SJSA1 (cell line): ENCODE measurements at places on chromosomes 2 and 18. TPM values are rescaled to one million over a fixed set of nuclear protein-coding genes. Genes with fewer than 3 reads are reported as not detected.

- H3K27ac ChIP-seq: no peak overlapping the region
- DNase-seq: no peak
- H3K36me3 ChIP-seq: no peaks in the 10 kb centered on the region
- no peak overlapping the region for H3K4me3 ChIP-seq
- H3K27me3 ChIP-seq: no peaks in the 10 kb centered on the region
- H3K4me1 ChIP-seq: peaks cover 31% of the 10 kb centered on the region
Observed at GRCh38 chr2:191215666-191216065, 29.5 kb upstream of the MYO1B start.

DNA sequence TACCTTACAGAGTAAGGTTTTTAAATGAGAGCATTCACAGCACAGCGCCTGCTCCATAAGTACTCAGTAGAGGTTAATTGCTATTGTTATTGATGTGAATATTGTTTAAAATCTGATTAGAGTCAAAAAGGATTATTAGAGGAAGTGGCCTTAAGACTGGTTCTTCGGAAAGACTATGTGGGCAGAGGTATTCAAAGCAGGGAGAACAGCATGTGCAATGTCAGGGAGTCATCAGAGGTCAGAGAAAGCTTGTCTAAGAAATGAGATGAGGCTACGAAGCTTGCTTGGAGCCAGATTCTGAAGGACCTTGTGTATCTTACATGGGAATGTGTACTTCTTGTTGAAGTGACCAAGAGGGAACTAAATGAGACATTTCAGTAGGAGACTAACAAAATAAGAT, 49.8 kb downstream of the PMS1 start:
- no peak overlapping the region for H3K4me3 ChIP-seq
- H3K27ac ChIP-seq: no peak overlapping the region
- no peak for DNase-seq
- H3K27me3 ChIP-seq: no peaks in the 10 kb centered on the region
- no peaks in the 10 kb centered on the region; the same call in 1 of the 2 replicates for H3K36me3 ChIP-seq
- H3K4me1 ChIP-seq: peaks cover 16% of the 10 kb centered on the region

FAM228A gene
- total RNA-seq: not detected in 2 replicates

- H3K27me3 ChIP-seq: no peaks in the 10 kb centered on the region
- no peak for DNase-seq
- H3K4me1 ChIP-seq: peaks cover 12% of the 10 kb centered on the region
- no peak overlapping the region for H3K4me3 ChIP-seq
- H3K36me3 ChIP-seq: 0 out of 2 replicates have a peak, but pooled peaks cover 6% of the 10 kb centered on the region
- H3K27ac ChIP-seq: no peak overlapping the region
Observed at GRCh38 chr2:157809212-157809611, 66.9 kb downstream of the ACVR1 start.

DNA sequence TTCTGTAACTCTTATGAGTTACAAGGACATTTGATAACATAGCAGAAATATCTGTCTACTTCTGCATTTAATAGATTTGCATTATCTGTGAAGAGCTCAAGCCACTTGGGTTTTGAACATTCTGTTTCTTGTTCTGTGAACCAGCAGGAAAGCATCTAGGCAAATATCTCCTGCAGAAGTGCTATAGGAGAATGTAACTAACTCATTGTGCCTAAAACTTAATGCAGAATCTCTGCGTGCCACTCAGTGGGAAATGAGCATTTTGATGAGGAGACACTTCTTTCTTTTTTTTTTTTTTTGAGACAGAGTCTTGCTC, 63.5 kb downstream of the MYOM1 start:
- no peak overlapping the region for H3K4me3 ChIP-seq
- no peak overlapping the region for H3K27ac ChIP-seq
- H3K4me1 ChIP-seq: no peaks in the 10 kb centered on the region
- H3K36me3 ChIP-seq: no peaks in the 10 kb centered on the region
- H3K27me3 ChIP-seq: no peaks in the 10 kb centered on the region

GRCh38 chr2:237361194-237362004, 52.6 kb downstream of the COL6A3 start:
- H3K27ac ChIP-seq: no peak overlapping the region
- no peaks in the 10 kb centered on the region for H3K27me3 ChIP-seq
- H3K4me3 ChIP-seq: no peak overlapping the region

GRCh38 chr2:81739966-81740365, 1435.4 kb upstream of the LRRTM1 start:
- no peak overlapping the region for H3K27ac ChIP-seq
- H3K36me3 ChIP-seq: no peaks in the 10 kb centered on the region
- no peak overlapping the region for H3K4me3 ChIP-seq
- H3K27me3 ChIP-seq: no peaks in the 10 kb centered on the region
- no peak for DNase-seq

- no peaks in the 10 kb centered on the region for H3K36me3 ChIP-seq
- no peak overlapping the region for H3K4me3 ChIP-seq
- no peak for DNase-seq
Observed at GRCh38 chr2:142980246-142981068, 103.0 kb downstream of the KYNU start.

CCT7 gene
- total RNA-seq: 570 and 815 TPM in 2 replicates

GRCh38 chr2:109611467-109612095, 2.2 kb downstream of the SEPTIN10 start:
- H3K4me3 ChIP-seq: peak overlapping the region; percentile 97
- H3K4me1 ChIP-seq: peaks cover 76% of the 10 kb centered on the region
- peaks cover 36% of the 10 kb centered on the region for H3K36me3 ChIP-seq

TBC1D8 gene
- 18.2 and 18.6 TPM in 2 replicates for total RNA-seq

- no peaks in the 10 kb centered on the region for H3K27me3 ChIP-seq
- H3K36me3 ChIP-seq: no peaks in the 10 kb centered on the region
- no peak for DNase-seq
Observed at GRCh38 chr2:145653553-145653952, 1133.6 kb upstream of the ZEB2 start.

DNA sequence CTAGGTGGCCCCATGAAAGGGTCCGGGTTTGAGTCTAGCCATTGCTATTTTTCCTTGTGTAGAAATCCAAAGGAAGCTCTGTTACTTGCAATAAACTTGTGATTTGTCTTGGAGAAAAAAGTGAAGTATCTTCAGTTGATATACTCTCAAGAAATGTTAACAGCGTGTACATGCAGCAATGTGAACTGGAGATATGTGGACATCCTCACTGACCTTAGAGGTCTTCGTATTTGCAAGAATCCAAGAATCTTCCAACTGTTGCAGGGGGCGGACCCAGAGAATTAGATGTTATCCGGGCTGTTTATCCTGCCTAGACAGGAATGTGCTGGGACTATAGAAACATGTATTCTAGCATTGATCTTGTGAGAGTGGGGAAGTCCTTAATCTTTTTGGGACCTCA, 187.6 kb downstream of the KCNS3 start:
- no peaks in the 10 kb centered on the region for H3K36me3 ChIP-seq
- H3K4me1 ChIP-seq: 0 out of 2 replicates have a peak, but pooled peaks cover 3% of the 10 kb centered on the region
- H3K27ac ChIP-seq: no peak overlapping the region
- no peaks in the 10 kb centered on the region for H3K27me3 ChIP-seq
- no peak for DNase-seq

- no peaks in the 10 kb centered on the region for H3K27me3 ChIP-seq
- no peak for DNase-seq
Observed at GRCh38 chr18:57585855-57586250, 649 bp downstream of the FECH start.

- H3K27ac ChIP-seq: no peak overlapping the region
- no peak overlapping the region for H3K4me3 ChIP-seq
- no peaks in the 10 kb centered on the region for H3K27me3 ChIP-seq
- H3K36me3 ChIP-seq: peaks cover 60% of the 10 kb centered on the region
- DNase-seq: no peak
Observed at GRCh38 chr2:127261804-127262406, 32.0 kb downstream of the ERCC3 start.

DNA sequence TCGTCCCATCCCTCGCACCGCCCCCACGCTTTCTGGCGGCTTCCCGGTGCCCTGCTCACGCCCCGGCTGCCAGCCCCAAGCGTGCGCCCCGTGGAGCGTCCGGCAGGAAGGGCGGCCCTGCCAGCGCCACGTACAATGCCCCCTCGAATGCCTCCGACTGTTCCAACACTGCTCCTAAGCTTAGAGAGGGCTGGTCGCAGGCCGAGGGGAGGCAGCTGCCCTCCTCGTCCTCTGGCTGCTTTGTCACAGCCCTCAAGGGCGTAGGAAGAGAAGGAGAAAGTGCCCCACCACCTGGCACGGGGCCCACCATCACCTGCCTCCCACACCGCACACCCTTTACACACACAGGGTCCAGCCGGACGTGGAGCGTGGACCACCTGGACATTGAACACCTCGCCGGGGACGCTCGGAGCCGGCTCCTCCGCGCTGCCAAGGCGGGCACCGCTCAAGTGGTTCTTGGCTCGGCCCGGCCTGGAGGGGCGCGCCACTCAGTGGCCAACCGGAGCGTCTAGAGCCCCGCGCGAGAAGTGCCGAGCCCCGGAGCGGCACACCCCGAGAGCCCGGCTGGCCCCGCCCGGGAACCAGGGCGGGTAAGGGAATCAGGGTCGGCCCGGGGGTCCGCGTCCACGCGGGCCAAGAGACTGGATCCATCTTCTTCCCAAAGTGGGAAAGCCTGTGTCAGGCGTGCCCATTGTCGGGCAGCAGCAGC, 830 bp downstream of the DNER start:
- peaks cover 59% of the 10 kb centered on the region for H3K27me3 ChIP-seq
- no peak overlapping the region for H3K27ac ChIP-seq
- H3K4me1 ChIP-seq: peaks cover 16% of the 10 kb centered on the region

- no peak overlapping the region for H3K27ac ChIP-seq
- H3K4me3 ChIP-seq: no peak overlapping the region
- H3K4me1 ChIP-seq: peaks cover 27% of the 10 kb centered on the region
- no peaks in the 10 kb centered on the region for H3K36me3 ChIP-seq
- no peaks in the 10 kb centered on the region for H3K27me3 ChIP-seq
Observed at GRCh38 chr2:37619230-37619958, 52.0 kb downstream of the CDC42EP3 start.

GRCh38 chr2:175282300-175282699, 100.8 kb upstream of the ATP5MC3 start:
- DNase-seq: no peak
- no peak overlapping the region for H3K4me3 ChIP-seq
- H3K27me3 ChIP-seq: peaks cover 13% of the 10 kb centered on the region
- H3K36me3 ChIP-seq: no peaks in the 10 kb centered on the region
- H3K4me1 ChIP-seq: no peaks in the 10 kb centered on the region

FTCDNL1 gene
- not detected in 2 replicates for total RNA-seq

DNA sequence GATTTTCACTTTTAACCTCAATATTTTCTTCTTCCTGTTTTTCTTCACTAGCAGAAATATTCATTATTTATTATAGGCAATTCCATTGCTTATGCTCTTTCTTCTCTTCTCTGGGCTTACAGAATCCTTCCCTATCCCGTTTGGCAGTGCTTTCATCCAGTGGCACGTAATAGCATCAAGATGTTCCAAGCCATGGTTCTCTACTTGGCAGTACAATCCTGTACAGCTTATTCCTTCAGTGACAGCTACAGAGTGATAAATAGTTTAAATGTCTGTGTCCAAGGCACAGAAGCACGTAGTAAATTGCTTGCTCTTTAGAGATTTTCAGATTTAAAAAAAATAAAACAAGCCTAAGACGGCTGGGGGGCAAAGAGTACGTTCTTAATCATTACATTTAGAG, 1964.3 kb downstream of the SUCLG1 start:
- DNase-seq: no peak
- no peak overlapping the region for H3K27ac ChIP-seq
- H3K4me3 ChIP-seq: no peak overlapping the region
- no peaks in the 10 kb centered on the region for H3K36me3 ChIP-seq

GRCh38 chr2:108184419-108184818, 55.3 kb upstream of the SULT1C3 start:
- H3K4me3 ChIP-seq: no peak overlapping the region
- H3K36me3 ChIP-seq: no peaks in the 10 kb centered on the region
- no peaks in the 10 kb centered on the region for H3K27me3 ChIP-seq
- no peak for DNase-seq

TSPYL6 gene
- not detected in 2 replicates for total RNA-seq

DNA sequence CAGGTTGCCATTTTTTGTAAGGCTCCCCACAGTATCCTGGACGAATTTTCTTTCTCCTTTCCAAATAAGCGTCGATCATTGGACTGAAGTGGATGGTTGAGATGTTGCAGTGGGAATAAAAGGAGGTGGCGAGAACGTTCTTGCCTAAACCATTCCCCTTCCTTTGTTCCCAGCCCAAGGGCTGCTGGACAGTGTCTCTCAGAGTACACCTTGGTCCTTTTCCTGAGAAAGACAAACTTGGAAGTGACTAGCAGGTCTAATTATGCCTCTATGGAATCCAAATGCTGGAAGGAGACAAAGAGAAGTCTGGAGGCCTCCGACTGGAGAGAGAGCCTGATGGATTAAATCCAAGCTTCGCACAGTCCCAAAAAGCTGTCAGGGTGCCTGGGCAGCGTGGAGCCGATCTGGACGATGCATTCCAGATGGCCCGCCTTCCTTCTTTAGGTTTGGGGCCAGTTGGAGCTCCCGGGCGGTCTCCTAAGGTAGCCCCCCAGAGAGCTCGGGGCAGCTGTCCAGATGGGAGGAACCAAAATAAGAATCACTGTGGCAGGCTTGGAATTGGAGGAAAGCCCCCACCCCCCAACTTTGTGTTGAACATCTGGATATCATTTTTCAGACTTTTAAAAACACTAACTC, 186.8 kb downstream of the TMEM247 start:
- no peak overlapping the region for H3K27ac ChIP-seq
- no peaks in the 10 kb centered on the region for H3K27me3 ChIP-seq
- H3K4me3 ChIP-seq: no peak overlapping the region

DNA sequence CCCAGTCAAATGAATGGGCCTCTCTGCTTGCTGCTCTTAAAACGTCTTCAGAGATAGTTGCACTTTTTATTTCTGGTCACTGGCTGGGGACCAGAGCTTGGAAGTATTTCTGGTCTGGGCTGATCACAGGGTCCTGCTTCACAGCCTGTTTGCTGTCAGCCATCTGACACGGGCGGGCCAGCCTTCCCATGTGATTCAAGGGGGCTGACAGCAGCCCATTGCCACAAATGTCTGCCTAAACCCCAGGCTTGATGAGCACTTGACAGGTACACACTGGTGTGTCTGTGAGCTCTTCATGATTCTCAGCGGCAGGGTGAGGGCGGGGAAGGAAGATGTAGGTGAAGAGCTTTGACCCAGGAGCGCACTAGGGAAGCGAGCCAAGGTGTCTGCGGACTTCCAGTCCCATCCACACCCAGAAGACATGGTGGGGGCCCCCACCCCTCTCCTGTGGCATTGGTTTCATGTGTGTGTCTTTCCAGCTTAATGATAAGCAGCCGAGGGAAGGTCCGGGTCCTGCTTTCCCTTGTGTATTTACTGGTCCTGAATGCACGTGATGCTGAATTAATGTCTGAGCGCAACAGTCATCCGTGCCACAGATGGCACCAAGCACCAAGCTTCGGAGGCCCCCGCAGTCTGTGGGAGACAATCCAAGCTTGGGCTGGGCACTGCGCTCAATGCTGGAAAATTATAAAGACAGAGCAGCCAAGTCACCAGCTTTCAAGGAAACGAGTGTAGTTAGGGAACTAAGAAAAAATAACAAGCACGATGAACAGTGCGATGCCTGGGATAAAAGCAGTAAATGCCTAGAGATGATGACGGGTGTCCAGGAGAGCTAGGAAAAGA, 73.3 kb downstream of the SH3BP4 start:
- H3K27ac ChIP-seq: peak overlapping the region; percentile 85
- no peaks in the 10 kb centered on the region for H3K27me3 ChIP-seq
- no peak overlapping the region for H3K4me3 ChIP-seq
- peaks cover 87% of the 10 kb centered on the region for H3K4me1 ChIP-seq
